M059J (cell line): ENCODE measurements at places on chromosomes 6 and 20. TPM values are rescaled to one million over a fixed set of nuclear protein-coding genes. Genes with fewer than 3 reads are reported as not detected.

The SCGN gene
- total RNA-seq, result not detected in 2 replicates

- DNase-seq, result no peak
These were observed 30.4 kb downstream of the C6orf89 start for GRCh38 chr6:36916126-36916525.

The PSMB9 gene
- total RNA-seq, result 339 and 412 TPM in 2 replicates

The MCCD1 gene
- total RNA-seq, result not detected in 2 replicates

The C6orf89 gene
- total RNA-seq, result 84.5 and 91.1 TPM in 2 replicates

GRCh38 chr6:161319231-161319630 is 45.4 kb upstream of the AGPAT4 start:
- DNase-seq, result no peak
